ENCODE measurements at places on chromosomes 16 and 17.
A peak's percentile ranks its signal among the peaks of the same experiment; 100 is the strongest.

GRCh38 chr17:27352448-27353032 is 58.6 kb downstream of the WSB1 start:
- DNase-seq: no peak

DNA sequence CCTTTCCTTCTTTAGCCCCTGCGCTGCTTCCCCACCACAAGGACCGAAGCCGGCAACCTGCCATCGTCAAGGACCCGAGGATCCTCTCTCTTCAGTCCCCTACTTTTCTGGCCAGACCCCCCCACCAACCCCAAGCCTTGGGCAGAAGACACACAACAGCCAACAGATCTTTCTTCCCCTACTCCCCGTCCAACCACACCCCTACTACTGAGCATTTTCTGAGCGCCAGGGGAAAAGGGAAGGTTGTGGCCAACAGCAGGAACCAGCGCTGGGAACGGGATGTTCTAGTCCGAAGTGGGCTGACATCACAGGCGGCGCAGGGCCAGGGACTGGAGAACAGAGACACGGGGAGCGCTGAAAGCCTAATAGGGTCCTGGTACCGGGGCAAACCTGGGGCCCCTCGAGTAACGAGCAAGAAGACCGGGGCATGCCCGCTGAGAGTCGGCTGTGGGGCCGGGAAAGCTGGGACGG is 528 bp downstream of the PER1 start:
- DNase-seq: peak; percentile 77

DNA sequence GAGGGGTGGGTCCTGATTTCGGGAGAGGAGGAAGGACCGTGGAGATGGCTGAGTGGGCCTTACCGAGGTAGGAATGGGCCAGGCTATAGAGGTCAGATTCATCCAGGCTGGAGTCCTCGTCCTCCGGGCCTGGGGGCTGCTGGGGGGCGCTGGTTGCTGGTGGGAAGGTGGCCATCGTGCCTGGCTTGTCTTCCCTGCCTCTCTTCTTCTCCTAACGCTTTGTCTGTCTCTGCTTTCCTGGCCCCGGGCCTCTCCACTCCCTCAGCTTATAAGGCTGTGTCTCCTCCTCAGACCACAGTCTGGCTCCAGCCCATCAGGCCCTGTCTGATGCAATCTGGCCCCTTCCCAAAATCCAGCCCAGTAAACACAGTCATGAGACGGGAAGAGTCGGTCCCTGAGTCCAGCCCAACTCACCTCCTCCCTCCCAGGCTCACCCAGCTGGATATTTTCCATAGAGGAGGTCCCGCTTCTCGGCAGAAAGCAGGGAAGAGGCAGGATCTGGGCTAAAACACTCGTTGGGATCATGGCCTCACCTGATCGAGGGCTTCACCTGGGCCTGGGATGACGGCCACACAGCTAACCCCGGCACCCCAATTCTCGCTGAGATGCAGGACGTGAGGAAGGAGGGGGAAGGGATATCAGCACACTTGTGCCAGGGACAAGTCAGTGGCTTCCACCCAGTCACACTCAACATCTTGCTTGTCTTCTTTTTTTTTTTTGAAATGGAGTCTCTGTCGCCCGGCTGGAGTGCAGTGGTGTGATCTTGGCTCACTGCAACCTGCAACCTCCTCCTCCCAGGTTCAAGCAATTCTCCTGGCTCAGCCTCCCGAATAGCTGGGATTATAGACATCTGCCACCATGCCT is at the start of gene NUPR1:
Gene NUPR1, minus strand, starts transcription at position 242 of the 864 bp plus-strand sequence. Its CDS starts 67 bp downstream, at position 175.
- DNase-seq: no peak

DNA sequence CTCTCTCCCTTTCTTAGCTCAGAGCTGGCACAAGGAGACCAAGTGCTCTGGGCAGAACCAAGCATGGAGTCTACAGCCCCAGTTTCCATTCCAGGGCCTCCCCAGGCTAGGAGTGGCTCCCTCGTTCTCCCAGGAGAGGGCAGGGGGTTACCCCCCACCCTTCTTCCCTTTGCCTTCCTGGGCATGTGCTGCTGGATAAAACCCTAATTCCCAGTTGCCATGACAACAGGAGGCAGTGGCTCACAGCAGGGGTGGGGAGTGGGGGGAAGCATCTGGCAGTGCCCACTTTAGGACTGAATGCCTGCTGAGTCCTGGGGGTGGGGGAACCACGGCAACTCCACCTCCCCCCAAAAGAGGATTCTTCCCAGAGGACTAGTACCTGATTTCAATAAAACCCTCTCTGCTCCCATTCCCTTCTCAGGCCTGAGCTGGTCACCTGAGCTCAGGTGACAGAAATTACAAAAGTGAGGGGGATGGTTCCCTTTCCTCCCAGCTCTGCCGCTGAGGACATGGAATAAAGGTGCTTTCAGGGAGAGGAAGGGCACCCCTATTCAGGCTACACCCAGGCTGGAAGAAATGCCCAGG is 1.8 kb downstream of the MPP2 start:
- DNase-seq: no peak

GRCh38 chr17:27654136-27654535 is 23.1 kb downstream of the LGALS9 start:
- DNase-seq: no peak

- DNase-seq: no peak
These were observed 25.4 kb upstream of the HOXB13 start for GRCh38 chr17:48753794-48754499.

GRCh38 chr17:73800893-73801292 is 156.6 kb upstream of the SDK2 start:
- no peak for DNase-seq

DNA sequence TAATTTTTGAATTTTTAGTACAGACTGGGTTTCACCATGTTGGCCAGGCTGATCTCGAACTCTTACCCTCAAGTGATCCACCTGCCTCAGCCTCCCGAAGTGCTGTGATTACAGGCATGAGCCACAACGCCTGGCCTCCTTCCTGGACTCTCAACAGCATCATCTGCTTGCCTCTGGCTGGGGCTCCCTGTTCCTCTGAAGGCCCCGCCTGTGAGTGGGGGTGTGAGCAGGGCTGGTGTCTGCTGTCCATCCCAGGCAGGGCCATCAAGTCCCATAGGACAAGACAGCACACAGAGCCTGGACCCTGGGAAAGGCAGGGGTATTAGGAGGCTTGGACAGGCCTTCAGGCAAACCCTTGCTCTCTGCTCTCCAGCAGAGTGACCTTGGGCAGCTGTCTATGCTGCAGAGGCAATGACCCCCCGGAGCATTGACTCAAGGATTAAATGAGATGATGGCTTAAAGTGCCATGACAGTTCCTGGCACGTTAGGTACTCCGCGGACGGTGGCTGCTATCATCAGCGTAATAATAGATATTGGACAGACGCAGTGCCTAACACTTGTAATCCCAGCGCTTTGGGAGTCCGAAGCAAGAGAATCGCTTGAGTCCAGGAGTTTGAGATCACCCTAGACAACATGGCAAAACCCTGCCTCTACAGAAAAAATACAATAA is 19.2 kb downstream of the SCNN1B start:
- DNase-seq: no peak

- DNase-seq: no peak
These were observed 4.8 kb downstream of the TBC1D16 start for GRCh38 chr17:80030730-80031410.
